Muscle of leg (tissue), 16 donors: ENCODE measurements at places on chromosomes 3 and 15. TPM values are rescaled to one million over a fixed set of nuclear protein-coding genes. Genes with fewer than 3 reads are reported as not detected.
A peak's percentile ranks its signal among the peaks of the same experiment; 100 is the strongest.

The ALCAM gene
- total RNA-seq, result 10.9 TPM

GRCh38 chr3:122025296-122025695, 3.2 kb upstream of the ILDR1 start:
- no peak for DNase-seq

The P2RY13 gene
- 0.75 TPM for total RNA-seq

The ZKSCAN7 gene
- 10.9 TPM for total RNA-seq

The SETMAR gene
- total RNA-seq, result 18.1 TPM

GRCh38 chr3:139774560-139775302, 97.0 kb upstream of the NMNAT3 start:
- peak; percentile 82 for DNase-seq

- DNase-seq, result no peak
These were observed 39.3 kb downstream of the RFTN1 start for GRCh38 chr3:16474216-16474615.

DNA sequence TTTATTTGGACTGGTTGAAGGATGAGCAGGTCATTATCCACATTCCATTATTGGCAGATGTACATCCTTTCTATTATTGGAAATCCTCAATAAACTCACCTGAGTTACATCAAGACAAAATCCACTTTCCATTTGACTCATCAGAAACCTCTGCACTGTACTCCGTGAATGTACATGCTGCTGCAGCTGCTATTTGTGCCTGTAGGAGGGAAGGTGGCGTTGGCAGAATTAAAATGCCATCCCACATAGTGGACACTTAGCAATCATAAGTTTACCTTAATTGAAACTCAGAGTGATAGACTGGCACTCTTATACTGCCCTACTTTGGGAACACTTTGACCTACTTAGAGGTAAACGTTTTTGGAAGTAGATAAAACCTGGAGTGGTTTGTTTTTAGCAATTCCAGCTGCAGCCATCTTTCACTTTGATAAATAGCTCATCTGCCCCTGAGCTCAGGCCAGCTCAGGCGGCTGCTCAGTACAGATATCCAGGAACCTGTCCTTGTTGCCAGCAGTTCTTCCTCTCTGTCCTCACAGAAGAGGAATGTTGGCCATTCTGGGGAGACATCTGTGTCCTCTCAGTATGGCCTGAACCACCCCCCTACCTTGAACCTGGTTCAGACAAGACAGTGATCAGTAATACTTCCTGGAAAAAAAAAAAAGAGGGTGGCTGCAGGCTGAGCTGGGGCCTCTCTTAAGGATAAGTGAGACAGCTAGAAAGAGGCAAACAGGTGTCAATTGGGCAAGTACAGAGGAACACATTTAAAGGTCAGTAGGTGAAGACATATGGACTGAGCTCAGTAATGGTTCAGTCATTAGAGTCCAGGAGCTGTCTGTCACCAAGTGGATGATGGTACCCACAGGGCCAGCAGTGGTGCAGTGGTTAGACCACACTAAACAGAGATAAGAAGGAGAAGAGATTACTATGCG, 153.4 kb upstream of the UMPS start:
- DNase-seq, result peak; percentile 51
